NCI-H1105 treated with DMSO at 0.1 percent for 48 hours (cell line): ENCODE measurements at places on chromosomes 6 and 20.

DNA sequence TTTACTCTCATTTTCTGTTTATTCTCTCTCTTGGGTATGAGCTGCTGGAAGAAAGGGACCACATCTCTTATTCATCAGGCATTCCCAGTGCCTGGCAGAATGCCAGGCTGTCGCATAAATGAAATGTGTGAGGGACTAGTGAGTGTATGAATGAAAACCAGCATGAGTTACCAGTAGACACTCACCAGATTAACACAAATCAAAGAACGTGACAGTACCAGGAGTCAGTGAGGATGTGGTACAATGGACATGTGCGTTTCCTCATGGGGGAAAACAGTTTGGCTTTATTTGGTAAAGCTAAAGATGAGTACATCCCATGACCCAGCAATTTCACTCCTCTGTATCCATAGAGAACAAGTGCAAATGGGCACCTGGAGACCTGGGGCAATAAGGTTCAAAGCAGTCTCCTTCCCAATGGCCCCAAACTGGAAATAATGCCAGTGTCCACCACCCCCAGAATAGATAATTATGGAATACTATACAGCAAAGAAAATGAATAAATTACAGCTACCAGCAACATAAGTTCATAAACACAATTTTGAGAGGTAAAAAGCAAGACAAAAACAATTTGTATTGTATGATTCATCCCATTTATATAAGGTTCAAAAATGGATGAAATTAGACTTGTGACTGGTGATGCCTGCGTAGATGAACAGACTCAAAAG is 93.3 kb downstream of the CDH22 start:
- DNase-seq = peak; percentile 57

DNA sequence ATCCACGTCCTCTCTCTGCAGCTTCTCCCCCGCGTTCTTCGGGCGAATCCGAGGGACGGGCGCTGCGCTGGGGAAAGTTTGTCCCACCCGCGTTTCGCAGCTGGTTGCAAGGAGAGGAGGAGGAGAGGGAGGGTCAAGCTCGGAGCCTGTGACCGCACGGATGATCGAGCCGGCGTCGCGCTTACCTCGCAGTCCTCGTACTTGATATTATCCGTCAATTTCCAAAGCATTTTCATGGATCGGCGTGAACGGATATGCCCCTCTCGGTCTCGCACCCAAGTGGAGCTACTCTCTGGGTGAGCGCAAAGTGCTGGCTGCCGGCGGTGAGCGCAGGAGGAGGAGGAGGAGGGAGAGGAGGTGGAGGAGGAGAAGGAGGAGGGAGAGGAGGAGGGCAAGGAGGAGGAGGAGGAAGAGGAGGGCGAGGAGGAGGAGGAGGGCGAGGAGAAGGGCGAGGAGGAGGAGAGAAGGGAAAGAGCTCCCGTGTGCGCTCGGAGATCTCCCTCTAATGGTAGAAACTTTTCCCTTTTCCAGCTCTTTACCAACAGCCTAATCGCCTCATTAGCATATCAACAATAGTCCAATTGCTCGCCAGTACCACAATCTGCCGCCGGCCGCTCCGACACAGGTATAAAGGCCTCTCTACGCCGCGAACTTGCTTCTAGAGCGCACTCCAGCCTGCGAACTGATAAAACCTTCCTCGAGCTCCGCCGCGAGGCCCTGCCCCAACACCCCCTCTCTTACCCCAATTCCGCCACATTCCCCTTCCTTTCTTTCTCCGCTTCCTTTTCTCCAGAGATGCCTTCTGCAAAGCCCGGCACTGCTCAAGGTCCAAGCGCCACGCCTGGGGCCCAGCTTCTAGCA is at the start of gene TFAP2A:
Gene TFAP2A (minus strand): TSS at position 319 of the 861 bp plus-strand sequence. CDS start 83 bp downstream, at position 236.
- no peak for DNase-seq

GRCh38 chr6:71072508-71072907 is 115.6 kb upstream of the B3GAT2 start:
- no peak for DNase-seq

DNA sequence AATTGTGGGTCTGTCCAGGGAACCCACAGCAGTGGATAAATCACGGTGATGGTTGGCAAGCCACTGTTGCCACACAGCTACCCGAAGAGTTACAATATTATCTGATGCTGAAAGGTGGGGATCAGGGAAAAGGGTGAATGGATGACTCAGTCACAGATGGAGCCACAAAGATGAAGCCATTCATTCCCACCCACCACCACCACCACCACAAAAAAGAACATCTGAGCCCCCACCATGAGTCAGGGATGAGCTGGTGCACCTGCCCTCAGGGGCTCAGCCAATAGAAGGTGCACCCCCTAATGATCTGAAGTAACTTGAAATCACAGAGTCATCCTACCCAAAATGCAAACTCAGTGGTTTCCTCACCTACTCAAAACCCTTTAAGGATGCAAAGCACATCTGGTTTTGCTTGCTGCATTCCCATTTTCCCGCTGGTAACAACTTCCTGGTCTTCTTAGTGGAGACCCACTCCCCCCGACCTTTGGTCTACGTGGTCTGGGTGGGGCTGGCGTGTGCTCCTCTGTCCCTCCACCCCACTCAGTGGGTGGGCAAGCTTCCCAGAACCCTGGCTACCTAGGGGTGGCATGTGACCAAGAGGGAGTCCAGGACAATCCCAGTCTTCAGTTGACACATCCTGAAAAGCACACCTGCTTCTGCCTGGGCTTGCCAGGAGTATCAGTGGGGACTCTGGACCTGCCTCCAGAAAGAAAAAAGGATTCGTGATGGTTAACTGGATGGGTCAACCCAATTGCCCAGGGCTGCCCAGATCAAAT is 125.5 kb downstream of the ANKRD60 start:
- DNase-seq = no peak

GRCh38 chr6:6740595-6740994 is 152.1 kb downstream of the LY86 start:
- no peak for DNase-seq

GRCh38 chr6:28117386-28118050 is 6.9 kb upstream of the ZSCAN16 start:
- DNase-seq = no peak

DNA sequence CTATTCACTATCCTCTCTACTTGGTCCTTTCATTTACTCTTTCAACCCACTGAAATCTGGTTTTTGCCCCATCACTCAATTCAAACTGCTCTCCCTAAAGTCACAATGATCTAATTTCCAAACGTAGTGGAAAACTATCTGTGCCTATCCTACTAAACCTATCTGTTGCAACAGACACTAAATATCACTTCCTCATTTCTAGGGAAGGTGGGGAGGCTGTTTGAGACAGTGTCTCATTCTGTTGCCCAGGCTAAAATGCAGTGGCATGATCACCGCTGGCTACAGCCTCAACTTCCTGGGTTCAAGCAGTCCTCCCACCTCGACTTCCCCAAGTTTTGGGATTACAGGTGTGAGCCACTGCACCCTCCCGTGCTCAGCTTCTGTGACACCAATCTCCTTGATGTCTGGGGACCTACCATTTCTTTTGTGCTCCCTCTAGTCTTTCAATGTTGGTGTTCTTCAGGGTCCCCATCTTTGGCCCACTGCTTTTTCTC is 8.8 kb downstream of the RANBP9 start:
- no peak for DNase-seq

- no peak for DNase-seq
Observed at GRCh38 chr6:79450984-79451383, 86.2 kb downstream of the LCA5 start.

DNA sequence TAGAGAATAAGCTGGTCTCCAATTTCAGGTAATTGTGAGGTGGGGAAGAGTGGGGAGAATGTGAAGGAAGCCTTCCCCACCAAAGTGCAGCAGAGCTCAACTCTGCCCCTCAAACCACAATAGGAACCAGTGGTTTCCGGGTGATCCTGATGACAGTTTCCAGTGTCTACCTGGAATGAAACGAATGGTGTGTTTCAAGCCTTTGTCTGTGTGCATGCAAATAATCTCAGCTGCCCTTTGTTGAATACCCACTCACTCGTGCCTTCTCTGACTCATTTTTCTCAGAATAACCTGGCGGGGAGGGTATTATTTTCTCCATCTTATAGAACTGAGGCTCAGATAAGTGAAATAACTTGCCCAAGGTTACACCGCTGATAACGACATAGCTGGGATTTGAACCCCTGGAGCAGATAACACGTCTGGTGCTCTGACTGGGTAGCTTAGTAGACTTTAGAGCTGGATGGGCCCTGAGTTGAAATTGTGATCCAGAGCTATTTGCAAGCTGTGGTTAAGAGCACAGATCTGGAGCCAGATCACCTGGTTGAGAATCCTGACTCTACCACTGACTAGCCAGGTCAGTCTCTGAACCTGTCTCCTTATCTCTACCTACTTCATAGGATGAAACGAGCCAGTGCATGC is 85.1 kb downstream of the EYA2 start:
- no peak for DNase-seq

DNA sequence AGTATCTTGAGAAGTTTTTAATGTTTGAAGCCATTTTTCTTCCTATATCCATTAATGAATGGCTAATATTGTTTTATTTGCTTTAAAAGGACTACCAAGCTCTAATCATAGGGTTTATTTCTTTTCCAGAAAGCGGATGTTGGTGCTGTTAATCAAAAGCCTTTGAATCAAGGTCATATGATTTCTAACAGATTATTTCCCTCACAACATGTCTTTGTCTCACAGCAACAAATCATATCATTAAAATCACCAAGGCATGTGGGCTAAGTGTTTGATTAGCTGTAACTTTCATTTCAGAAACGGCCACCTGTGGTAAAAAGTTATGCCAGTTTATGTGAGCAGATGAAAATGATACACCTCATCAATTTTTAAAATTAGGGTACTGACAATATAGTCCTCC is 21.7 kb downstream of the TRAF3IP2 start:
- peak; percentile 50 for DNase-seq

DNA sequence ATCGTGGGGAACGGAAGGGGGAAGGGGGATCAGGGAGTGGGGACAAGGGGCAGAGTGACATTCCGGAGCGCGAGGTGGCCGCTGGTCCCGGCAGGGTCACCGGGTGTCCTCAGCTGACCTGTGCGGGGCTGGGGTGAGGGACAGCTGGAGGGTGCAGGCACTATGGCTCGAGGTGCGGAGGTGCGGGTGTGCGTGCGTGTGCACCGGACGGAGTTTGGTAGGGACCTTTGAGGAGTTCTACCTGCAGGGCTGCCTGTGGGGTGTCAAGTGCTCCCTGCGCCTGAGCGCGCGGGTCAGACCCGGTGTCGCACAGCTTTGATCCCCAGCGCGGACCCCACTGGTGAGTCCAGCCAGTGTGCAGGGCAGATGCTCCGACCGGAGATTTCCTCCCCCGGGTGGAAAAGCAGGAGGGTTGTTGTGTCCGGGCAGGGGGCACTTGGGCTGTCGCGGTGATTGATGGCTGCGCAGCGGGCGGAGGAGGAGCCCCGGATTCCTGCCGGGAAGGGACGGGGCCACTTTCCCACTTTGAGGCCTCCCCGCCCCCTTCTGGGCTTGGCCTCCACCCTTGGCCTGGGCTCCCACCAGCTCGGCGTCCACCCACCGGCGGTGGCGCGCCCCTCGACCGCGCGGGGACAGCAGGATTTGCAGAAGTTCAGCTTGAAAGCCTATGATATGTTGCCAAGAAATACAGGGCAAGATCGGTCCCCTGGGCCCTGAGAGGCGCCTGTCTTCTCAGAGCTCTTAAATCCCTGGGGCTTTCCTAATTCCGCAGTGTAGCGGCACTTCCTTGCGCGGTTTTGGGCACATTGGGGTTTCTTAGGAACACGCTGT is 658 bp downstream of the RIN2 start:
- no peak for DNase-seq

GRCh38 chr20:36271639-36272546 is 34.2 kb upstream of the DLGAP4 start:
- DNase-seq = no peak

DNA sequence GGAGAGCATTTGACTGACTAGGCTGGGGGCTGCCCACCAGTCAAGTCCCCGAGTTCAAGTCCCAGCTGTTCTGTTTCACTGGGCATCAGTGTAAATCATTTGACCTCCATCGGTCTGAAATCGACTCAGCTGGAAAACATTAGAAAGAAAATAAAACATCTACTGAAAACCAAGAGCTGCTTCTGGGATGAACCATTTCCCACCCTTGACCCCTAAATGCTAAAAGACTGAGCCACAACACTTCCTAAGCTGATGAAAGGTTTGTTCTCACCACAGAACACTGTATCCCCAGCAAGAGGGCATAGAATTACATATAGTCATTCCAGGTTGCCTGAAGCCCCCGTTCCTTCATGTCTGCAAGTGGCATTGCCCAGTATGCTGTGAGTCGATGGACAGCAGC is 237.0 kb upstream of the TAB2 start:
- DNase-seq = no peak

DNA sequence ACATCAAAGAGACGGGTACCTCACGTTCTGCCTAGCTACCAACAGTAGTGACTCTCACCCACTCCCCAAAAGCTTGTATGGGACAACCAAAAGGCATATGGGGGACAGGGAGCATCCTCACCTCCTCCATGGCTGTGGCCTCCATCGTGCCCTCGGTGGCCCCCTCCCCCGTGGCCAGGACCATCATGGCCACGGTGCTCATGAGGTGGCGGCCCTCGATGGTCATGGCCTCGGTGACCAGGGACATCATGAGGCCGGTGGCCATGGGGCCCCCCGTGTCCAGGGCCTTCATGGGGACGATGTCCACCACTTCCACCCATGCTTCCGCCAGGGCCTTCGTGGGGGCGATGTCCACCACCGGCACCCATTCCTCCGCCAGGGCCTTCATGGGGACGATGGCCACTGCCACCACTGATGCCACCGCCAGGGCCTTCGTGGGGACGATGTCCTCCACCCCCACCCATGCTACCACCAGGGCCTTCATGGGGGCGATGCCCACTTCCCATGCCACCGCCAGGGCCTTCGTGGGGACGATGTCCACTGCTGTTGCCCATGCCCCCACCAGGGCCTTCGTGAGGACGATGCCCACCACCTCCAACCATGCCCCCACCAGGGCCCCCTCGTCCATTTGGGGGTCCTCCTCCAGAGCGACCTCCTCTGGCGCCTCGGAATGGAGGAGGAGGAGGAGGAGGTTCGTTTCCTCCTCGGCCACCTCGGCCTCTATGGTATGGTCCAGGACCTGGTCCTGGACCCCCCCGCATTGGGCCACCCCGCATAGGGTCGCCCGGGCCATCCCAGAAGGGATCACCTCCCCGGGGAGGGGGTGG is 15.0 kb downstream of the PPP1R10 start:
- DNase-seq = no peak

GRCh38 chr6:35562060-35562459 is 49.4 kb upstream of the TULP1 start:
- peak; percentile 63 for DNase-seq

- no peak for DNase-seq
Observed at GRCh38 chr6:12530345-12530744, 186.2 kb upstream of the PHACTR1 start.

GRCh38 chr6:38762848-38763247 is 47.7 kb downstream of the DNAH8 start:
- DNase-seq = peak; percentile 5

DNA sequence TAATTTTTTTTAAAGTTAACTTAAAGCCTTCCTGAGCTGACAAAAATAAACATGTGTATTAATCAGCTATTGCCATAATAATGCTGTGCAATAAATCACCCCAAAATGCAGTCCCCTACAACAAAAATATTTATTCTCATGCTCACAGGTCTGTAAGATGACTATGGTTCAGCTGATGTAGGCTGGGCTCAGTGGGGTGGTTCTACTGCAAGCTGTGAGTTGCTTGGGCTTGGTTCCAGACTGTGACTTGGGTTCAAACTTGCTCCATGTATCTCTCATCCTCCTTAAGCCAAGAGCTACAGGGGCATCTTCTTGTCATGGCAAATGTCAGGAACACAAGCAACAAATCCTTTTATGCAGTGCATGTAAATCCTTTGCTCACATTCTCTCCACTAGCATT is 644.3 kb downstream of the KIF16B start:
- no peak for DNase-seq
